ENCODE measurements at places on chromosomes 6 and 20.

DNA sequence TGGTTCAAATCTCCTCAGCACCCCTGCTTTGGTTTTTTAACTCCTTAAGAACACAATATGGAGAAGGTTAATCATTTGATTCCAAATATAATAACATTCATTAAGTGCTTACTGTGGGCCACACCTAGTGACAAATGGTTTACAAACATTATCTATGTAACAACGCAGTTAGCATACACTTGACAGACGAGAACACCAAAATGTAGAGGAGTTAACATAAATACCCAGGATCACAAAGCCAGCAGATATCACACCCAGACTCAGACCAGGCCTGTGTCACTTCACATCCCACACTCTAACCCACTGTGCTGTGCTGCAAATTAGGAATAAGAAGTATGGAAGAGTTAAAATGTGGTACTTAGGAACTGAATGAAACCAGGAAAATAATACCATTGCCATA, 82.9 kb downstream of the AGPAT4 start:
- DNase-seq = no peak

DNA sequence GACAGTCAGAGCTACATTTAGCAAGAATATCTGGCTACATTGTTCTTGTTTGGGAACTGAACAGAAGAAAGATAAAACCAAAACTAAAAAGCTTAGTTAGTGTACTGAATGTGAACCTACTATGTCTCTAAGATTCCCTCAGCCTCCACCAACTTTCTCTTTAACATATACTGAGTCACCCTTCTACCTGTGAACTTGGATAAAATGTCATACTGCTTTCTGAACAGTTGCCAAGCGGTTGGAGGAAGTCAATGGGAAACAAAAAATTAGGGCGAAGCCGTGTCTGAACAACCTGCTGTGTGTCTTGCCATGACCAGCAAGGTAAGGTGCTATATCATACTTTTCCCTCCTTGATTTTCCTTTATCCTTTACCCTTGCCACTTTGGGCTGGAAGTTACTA, 243.5 kb downstream of the BTBD9 start:
- no peak for DNase-seq

DNA sequence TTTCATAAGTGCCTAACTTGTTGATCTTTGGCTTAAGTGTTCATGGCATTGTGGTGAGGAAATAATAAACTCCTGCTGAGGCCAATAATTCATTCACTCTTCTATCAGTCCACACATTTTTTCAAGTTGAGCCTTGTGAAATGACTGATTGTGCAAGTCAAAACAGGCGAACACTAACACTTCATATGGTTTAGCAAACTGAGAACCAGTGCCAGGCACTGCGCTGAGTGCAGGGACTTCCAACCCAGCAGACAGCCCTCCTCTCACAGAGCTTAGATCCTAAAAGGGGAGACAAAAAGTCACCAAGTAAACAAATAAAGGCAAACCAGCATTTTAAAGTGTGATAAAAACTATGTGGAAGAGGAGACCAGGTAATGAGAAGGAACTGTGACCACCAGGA, 435.0 kb downstream of the PTPRT start:
- no peak for DNase-seq

- DNase-seq = peak; percentile 95
Observed at GRCh38 chr6:33248932-33249731, 22.5 kb downstream of the VPS52 start.

DNA sequence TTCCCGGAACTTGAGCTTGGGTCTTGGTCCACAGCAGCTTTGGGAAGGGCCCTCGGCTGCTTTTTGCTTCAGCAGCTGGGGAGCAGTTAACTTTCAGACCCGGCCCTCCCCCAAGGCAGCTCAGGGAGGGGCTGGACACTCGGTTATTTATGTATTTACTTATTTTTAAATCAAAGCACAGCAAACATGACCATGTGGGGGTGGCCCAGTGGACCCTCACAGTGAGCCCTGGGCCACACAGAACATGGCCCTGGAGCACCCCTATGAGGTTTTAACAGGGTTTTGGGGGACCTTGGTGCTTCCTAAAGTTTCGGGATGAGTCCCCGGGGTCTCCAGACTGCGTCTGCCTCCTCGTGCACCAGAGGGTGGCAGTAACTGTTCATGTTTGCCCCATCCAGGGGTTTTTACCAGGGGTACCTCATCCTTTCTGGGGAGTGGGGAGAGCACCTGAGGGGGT, 26.6 kb upstream of the NPBWR2 start:
- DNase-seq = no peak

DNA sequence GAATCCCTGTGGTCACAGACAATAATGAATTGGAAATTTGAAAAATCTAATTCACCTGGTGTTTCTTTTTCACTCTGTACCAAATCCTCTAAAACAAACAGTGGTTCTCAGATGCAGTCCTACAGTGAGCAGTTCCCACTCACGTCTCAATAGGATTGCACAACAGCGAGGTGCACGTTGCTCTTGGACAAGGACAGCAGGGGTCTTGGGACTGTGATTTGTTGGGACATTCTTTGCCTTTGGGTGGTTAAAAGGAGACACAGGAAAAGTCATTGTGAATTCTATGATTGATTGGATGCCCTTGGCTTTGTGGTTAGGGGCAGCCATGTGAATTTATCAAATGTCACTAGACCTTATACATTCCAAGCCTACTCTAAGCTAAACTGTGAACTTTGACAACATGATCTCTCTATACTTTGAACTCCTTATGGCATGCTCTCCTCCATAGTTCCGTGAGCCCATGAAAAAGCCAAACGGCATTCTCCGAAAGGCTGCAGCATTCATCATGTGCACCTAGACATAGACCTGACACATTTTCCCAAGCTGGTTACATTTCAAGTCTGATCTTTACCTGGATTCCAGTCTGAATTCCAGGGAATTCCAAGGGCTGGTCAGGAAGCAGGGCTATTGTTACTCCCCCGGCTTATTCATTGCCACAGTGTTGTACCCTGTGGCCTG, 647 bp downstream of the UNC93A start:
- DNase-seq = no peak

- no peak for DNase-seq
Observed at GRCh38 chr20:58407966-58408557, 19.0 kb downstream of the VAPB start.

DNA sequence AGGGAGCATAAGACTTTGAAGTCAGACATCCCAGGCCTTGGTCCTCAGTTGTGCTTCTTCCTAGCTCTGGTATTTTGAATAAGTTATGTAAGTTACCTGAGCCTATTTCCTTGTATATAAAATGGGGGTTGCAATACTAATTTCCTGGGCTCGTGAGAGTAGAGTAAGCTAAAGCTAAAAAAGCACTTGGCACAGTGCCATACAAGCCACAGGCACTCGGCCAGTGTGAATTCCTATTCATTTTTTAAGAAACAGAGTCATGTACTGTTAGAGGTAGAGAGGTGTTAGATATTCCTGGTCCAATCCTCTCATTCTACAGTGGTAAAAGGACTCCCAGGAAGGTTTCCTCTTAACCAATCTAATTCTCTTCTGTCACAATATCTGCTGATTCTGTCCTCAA, 79.6 kb upstream of the EPB41L1 start:
- no peak for DNase-seq

GRCh38 chr6:3571250-3571681, 114.4 kb upstream of the SLC22A23 start:
- DNase-seq = no peak

DNA sequence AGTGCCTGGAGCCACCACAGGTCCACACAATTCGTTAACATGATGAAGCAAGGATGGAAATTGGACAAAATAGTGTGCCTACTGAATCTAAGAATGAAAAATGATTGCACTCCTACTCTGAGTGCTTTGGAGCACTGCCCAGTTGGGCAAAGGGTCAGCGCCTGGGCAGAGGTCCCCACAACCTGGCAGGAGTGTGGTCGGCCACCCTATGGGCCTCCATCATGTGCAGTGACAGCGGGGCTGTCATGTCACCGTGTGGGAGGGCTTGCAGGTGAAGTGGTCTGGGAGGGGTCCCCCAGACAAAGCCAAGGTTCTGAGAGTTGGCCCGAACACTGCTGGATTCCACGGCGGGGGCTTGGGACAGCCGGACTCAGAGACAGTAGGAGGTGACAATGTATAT, 36.2 kb upstream of the CD93 start:
- DNase-seq = no peak

DNA sequence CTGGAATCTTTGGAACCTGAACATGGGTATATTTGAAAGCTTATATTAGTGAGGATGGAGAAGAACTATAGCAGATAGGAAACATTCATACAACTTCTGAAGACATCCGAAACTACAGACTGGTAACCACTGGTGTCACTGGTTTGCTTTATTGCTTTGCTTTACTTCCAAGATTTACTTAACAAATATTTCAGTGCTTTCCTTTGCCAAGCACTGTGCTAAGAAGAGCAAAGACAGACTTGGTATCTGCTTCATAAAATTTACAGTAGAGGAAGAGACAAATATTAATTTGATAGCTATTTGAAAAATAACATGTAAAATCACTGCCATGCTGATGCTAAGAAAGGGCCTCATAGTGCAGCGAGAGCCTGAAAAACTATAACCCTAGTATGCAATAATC, 1.8 kb downstream of the TPD52L1 start:
- DNase-seq = no peak

- DNase-seq = no peak
Observed at GRCh38 chr6:102438171-102438570, 1044.7 kb downstream of the GRIK2 start.

- no peak for DNase-seq
Observed at GRCh38 chr6:143286251-143286795, 164.2 kb downstream of the ADAT2 start.

GRCh38 chr6:44131892-44132291, 4.5 kb downstream of the TMEM63B start:
- DNase-seq = no peak

DNA sequence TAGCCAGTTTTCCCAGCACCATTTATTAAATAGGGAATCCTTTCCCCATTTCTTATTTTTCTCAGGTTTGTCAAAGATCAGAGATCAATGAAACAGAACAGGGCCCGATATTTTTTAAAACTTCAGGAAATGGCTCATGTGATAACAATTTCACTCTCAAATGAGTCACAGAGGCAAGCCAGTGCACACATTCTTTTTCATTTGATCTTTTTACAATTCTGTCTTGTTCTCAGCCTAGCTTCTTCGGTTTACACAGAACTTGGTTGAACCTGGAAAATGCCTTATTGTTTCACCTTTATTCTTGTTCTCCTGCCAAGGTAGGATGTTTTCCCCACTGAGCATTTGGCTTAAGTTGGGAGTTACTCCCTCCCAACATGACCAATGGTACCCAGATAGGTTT, 258.9 kb downstream of the COL12A1 start:
- DNase-seq = no peak

GRCh38 chr6:1766654-1767053, 156.9 kb downstream of the FOXC1 start:
- no peak for DNase-seq

DNA sequence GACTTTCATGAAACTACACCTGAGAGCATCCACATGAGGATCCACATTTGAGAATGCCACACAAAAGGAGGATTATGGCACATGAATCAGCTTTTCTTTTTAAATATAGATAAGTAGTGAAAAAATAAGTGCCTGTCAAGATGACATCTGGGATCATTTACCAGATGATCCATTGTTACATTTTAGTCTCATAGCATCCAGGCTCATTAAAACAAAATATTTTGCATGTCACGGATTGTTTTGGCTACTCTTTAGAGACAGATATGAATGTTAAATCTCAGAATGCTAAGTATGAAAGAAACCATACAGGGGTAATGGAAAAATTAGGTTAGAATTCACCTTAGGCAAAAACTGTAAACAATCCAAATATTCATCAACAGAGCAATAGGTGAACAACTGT, 66.7 kb downstream of the MYO6 start:
- no peak for DNase-seq

GRCh38 chr20:36319356-36320260, 13.5 kb downstream of the DLGAP4 start:
- DNase-seq = no peak
